ENCODE measurements at places on chromosomes 3 and 15.
A peak's percentile ranks its signal among the peaks of the same experiment; 100 is the strongest.

- DNase-seq: no peak
Observed at GRCh38 chr3:118239253-118239652, 795.4 kb downstream of the IGSF11 start.

DNA sequence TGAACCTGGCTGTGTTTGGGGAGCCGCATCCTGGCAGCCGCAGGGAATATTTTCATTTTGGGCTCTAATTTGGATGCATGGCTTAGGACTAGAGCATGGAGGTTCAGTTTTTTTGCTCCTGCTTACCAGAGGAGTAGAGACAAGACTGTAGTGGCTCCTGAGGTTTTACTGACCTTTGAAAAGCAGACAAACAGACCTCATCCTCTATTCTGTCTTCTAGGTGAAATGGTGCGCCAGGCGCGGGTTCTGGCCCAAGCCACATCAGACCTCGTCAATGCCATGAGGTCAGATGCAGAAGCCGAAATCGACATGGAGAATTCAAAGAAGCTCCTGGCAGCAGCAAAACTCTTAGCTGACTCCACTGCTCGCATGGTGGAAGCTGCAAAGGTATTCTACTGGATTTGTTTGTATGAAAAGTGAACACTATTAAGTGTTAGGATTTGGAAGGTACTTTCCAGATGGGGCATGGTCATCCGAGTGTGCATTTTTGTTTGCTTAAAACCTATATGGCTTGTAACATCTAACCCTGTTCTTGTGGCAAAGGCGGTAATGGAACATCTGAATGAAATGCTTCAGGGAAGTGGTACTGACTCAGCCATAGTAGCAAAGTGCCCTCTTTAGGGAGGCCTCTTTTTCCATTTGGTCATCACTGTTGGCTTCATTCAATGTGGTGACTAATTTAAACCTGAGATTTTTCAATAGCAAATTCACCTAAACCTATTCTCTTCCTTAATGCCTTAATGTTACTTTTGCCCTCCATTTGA is 330.7 kb upstream of the TPM1 start:
- DNase-seq: no peak

- no peak for DNase-seq
Observed at GRCh38 chr3:126773167-126773566, 69.1 kb downstream of the CHCHD6 start.

- DNase-seq: no peak
Observed at GRCh38 chr3:29202378-29202777, 78.5 kb upstream of the RBMS3 start.

GRCh38 chr3:162729686-162730085 is 1233.1 kb downstream of the OTOL1 start:
- DNase-seq: no peak

GRCh38 chr15:44066211-44066827 is 128.8 kb downstream of the FRMD5 start:
- peak; percentile 71 for DNase-seq

DNA sequence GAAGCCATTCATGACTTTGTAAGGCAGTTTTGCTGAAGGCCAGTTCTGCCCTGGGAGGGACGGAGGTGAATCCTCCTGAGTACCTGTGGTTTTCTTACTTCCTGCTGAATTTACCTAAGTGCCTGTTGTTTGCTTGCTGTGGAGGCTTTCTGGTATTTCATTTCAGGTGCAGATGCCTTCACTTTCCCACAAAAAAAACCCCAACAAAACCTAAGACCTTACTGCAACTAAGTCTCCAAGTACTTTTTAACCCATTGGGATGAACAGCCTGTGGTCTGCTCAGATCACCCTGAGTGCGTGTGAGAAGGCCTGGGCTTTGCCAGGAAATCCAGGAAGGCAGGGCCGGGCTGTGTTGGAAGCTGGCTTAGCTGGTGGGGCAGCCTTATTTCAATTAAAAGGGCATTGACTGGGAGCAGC is 65.3 kb downstream of the IGF1R start:
- DNase-seq: no peak

DNA sequence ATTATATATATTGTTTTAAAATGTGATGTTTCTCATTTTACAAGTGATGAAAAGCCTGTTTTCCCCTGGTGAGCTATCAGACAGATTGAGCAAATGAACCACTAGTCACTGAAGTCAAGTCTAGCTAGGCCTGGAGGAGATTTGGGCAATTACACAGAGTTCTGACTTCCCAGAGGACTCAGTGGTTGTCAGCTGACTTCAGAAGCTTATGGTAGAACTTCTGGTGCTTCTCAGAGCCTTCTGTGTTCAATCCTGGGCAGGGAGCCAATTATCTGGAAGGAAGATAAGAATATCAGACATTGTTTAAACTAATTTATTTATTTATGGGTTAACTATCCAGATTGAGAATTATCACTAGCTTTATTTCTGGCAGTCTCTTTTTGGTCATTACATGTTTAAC is 37.7 kb upstream of the NAALADL2 start:
- no peak for DNase-seq

DNA sequence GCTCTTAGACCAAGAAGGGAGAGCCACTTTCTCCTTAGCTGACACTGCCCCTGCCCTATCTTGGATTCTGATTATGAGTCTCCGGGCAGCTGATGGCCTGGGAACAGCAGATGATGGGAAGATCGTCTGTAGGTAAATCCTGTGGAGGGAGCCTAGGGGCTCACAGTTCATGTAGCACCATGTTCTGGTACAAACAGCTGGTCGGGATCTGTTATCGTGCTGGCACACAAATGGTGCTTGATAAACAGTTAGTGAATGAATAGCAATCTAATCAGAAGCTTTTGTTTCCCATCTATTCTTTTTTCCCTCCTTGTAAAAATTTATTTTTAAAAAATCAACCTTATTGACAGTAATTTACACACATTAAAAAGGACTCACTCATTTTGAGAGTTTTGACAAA is 26.8 kb downstream of the CDCP1 start:
- DNase-seq: no peak

- no peak for DNase-seq
Observed at GRCh38 chr3:24145981-24146822, 201.1 kb downstream of the NR1D2 start.

GRCh38 chr3:175617247-175617646 is 758.1 kb downstream of the NAALADL2 start:
- no peak for DNase-seq

DNA sequence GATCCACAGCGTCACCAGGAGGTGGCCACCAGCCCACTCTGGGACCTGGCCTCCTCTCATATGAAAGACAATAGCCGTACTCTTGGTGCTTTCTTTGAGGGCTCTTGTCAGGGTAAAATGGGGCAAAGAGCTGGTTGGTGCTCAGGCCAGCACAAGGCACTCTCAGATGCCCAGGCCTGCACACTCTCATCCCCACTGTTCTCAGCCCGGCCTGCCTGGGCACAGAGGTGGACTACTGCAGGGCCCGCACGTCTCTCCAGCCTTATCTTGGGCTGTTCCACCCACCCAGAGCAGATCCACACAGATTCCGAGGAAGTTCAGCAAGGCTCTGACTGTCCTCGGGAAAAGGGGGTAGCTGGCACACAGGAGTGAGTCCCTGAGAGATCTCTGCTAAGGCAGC is 122.8 kb upstream of the PRR20G start:
- DNase-seq: no peak

DNA sequence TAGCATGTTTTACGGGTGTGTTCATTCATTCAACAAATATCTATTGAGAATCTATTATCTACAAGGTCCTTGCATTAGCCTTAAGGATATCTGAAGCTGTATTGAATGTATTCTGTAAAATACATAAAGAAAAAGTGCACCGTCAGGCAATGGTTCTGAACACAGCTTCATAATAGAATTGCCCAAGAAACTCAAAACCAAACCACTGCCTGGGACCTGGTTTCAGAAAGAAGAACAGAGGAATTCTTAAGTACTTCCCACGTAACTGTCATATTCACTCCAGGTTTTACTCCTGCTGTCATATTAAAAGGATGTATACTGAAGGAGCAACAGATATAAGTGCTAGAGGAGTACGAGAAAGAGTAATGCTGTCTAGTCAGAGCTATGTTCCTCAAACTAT is 115.9 kb downstream of the FGF12 start:
- DNase-seq: no peak

DNA sequence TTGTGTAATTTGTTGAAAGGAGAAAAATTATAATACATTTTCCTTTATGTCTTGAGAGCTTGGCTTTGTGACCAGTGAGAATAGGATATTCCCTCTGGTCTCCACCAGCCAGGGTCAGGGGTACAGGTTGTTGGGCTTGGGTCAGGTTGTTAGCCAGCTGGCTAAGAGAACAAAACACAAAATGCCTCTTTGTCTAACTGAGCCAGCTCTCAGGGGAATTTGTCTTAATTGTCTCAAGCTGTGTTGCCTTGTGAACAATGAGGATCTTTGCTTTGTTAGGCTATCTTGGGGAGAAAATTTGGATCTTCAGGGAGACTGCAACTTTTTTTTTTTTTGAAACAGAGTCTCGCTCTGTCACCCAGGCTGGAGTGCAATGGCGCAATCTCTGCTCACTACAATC is 17.7 kb upstream of the GK5 start:
- no peak for DNase-seq

DNA sequence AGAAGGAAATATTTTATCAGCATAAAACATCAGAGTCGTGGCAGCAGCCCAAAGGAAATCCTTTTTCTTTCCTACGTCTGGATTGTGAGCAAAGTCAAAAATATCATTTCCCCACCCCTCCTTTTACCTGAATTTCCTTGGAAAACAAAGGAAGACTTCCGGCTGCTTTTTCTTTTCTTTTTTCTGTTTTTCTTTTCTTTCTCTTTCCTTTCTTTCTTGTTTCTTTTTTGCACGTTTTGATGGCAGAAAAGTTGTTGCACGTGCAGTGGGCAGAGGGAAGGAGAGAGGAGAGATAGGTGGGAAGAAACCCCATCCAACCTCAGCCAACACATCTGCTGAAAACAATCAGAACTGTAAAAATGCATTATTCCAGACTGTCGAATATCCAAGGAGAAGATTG is 544 bp upstream of the MYO1E start:
- DNase-seq: no peak

GRCh38 chr3:13205567-13206143 is 132.4 kb upstream of the IQSEC1 start:
- DNase-seq: no peak

- no peak for DNase-seq
Observed at GRCh38 chr3:39473452-39474125, 6.1 kb downstream of the MOBP start.

- no peak for DNase-seq
Observed at GRCh38 chr3:25973122-25973521, 183.2 kb downstream of the OXSM start.

DNA sequence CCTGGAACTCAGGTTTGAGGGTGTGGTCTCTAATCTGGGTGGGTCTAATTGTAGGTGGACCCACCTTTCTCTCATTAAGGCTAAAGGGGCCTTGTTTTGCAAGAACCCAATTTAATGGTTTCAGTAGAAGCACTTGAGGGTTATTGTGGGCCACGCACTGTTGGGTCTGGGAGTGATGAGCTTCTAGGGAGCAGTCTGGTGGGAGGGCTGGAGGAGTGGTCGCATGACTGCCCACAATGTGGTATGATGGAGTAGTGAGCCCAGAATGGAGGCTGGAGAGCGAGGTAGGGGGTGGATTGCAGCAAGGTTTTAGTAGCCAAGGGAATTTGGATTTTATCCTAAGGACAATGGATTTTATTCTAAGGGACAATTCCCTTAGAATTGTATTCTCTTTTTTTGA is 2.7 kb downstream of the TATDN2 start:
- no peak for DNase-seq

- no peak for DNase-seq
Observed at GRCh38 chr3:105448338-105448982, 81.8 kb downstream of the ALCAM start.

DNA sequence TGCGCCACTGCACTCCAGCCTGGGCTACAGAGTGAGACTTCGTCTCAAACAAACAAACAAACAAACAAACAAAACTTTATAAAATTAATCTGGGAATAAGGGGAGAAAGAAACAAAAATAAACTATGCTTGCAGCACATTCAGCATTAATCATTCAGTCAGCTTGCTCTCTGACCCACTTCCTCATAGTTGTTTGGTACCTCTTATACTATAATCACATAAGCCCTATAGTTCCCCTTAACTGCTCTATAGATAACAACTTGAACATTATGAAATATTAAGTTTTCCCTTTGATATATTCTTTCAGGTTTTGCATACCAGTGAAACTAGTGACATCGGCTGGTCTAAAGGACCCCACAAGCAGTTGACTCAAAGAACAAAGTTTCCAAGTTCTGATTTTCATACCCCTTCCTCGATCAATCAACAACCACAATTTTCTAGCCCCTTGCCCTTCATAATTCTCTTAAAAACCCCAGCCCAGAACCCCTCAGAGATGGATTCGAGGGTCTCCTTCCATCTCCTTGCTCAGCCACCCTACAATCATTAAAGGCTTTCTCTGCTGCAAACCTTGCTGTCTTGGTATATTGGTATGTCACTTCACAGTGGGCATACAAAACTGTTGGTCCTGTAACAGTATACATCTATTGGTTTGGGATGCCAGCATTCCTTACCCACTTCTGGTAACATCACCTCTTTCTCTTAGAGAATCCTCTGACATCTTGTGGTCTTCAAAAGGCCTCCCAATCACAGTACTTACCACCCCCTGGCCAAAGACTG is 26.4 kb downstream of the BCL2L10 start:
- DNase-seq: no peak

GRCh38 chr15:48396020-48396419 is 64.8 kb downstream of the DUT start:
- DNase-seq: no peak

DNA sequence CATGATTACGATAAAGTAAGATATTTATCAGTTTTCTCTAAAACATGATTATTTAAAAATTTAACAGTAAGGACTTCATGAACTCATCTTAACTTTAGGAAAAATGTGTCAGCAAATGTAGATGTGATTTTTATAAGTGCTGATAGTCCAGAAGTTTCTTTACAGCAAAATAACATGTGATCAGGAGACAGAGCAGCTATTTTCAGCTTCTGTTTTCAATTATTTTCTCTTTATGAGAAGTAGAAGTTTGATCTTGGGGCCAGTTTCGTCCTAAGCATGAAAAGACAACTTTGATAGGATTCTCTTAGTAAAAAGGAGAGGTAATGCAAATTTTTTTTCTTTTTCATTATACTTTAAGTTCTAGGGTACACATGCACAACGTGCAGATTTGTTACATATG is 96.5 kb upstream of the TSPAN3 start:
- DNase-seq: no peak
